ENCODE measurements at places on chromosomes 1 and 21. TPM values are rescaled to one million over a fixed set of nuclear protein-coding genes. Genes with fewer than 3 reads are reported as not detected.
A peak's percentile ranks its signal among the peaks of the same experiment; 100 is the strongest.

DNA sequence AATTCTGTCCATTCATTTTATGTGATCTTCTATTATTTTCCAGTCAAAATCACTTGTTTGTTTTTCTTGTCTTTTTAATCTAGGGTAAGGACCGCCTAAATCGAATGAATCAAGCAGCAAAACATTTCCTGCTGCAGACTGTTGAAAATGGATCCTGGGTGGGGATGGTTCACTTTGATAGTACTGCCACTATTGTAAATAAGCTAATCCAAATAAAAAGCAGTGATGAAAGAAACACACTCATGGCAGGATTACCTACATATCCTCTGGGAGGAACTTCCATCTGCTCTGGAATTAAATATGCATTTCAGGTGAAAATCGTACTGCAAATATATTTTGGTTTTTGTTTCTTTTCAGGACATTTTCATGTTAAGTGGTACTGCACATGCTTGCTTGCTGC is 20.5 kb downstream of the CLCA4 start:
- H3K4me1 ChIP-seq, result no peaks in the 10 kb centered on the region
- DNase-seq, result no peak
- no peak overlapping the region for H3K4me3 ChIP-seq

Gene WLS
- polyA plus RNA-seq, result 37.7 TPM

- H3K36me3 ChIP-seq, result no peaks in the 10 kb centered on the region
- H3K4me1 ChIP-seq, result peaks cover 8% of the 10 kb centered on the region
- H3K4me3 ChIP-seq, result peak overlapping the region; percentile 25
- no peaks in the 10 kb centered on the region for H3K27me3 ChIP-seq
Observed at GRCh38 chr1:107480548-107481415, 339.9 kb downstream of the NTNG1 start.

DNA sequence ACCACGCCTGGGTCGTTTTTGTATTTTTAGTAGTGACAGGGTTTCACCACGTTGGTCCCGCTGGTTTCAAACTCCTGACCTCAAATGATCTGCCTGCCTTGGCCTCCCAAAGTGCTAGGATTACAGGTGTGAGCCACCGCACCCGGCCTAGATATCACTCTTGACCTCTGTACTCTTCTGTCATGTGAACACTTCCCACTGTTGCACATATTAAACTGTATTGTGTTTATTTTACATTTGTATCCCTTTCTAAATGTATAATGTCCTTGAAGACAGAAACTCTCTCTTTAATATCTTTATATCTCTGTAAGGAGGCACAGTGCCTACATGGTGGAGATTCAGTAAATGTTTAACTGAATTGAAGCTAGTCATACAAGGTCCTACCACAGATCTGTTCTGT is 19.3 kb upstream of the PSMD4 start:
- no peak for DNase-seq
- peaks cover 4% of the 10 kb centered on the region for H3K4me1 ChIP-seq
- H3K4me3 ChIP-seq, result no peak overlapping the region
- H3K27me3 ChIP-seq, result no peaks in the 10 kb centered on the region
- H3K27ac ChIP-seq, result no peak overlapping the region

GRCh38 chr1:221040691-221041285 is 161.5 kb downstream of the HLX start:
- no peaks in the 10 kb centered on the region for H3K36me3 ChIP-seq
- DNase-seq, result no peak
- no peak overlapping the region for H3K27ac ChIP-seq
- no peaks in the 10 kb centered on the region for H3K27me3 ChIP-seq
